ENCODE measurements at places on chromosomes 6 and 20.

- no peak for DNase-seq
These were observed 216.9 kb upstream of the BTBD3 start for GRCh38 chr20:11700831-11701230.

- no peak for DNase-seq
These were observed 10.5 kb upstream of the ANGPT4 start for GRCh38 chr20:926670-927069.

GRCh38 chr6:100719883-100720682 is 161.0 kb downstream of the ASCC3 start:
- peak; percentile 30 for DNase-seq

GRCh38 chr6:166203641-166204222 is 36.1 kb upstream of the TBXT start:
- no peak for DNase-seq

GRCh38 chr6:116783852-116784251 is 18.3 kb upstream of the FAM162B start:
- DNase-seq, result no peak

DNA sequence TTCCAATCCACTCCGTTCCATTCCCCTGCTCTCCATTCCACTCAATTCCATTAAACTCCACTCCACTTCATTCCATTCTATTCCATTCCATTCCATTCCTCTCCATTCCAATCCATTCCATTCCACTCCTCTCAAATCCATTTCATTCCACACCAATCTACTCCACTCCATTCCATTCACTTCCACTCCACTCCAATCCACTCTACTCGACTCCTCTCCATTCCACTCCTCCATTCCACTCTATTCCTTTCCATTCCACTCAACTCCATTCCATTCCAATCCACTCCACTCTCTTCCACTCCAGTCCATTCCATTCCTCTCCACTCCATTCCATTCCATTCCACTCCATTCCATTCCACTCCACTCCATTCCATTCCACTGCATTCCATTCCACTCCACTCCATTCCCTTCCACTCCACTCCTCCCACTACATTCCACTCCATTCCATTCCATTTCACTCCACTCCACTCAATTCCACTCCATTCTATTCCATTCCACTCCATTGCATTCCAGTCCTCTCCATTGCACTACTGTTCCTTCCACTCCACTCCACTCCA is 22.6 kb upstream of the DEFB125 start:
- DNase-seq, result no peak

DNA sequence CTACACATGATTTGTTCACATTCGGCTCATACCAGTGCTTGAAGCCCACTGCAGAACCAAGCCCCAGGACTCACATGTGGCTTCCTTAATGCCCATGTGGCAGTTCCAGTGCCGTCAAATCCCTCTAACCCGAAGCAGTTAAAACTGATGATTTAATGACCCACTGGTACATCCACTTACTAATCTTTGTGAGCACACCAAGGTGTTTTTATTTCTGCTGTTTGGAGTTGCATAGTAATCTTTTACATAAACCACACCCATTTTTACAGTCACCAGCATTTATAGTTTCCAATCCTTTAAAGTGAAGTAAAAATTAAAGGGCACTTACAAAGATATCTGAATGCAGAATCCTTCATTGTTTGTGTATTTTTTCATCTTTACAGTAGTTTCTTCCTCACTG is 232.0 kb downstream of the ANKRD60 start:
- DNase-seq, result no peak

Data from ACHN (cell line).